Stimulated activated CD4-positive, alpha-beta T cell treated with anti-CD3 and anti-CD28 coated beads, Interleukin-1b, Interleukin-23, amount 100 ng/mL, for 48 hours (primary cell): ENCODE measurements at places on chromosomes 11 and 22.

GRCh38 chr11:84021291-84021690 is 735.1 kb upstream of the CCDC90B start:
- no peak for DNase-seq

DNA sequence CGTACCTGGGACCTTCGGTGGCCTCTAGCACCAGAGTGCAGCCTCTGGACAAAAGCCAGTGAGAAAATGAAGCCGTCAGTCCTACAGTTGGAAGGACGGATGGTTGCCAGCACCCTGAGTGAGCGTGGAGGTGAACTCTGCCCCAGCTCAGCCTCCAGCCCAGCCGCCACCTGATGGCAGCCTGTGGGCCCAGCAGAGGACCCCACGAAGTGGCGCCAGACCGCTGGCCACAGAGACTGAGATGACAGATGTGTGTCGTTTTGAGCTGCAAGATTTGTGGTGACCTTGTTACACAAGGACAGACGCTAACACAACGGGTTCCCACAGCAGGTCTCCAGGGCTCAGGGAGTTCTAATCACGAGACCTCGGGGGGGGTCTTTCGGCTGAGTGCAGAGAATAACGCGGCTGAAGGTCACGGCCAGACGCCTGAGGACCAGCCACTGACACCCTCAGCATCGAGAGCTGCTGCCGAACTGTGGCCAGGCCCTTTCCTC is 75.0 kb downstream of the BRD1 start:
- DNase-seq, result no peak

GRCh38 chr11:93515441-93516025 is 27.7 kb downstream of the SMCO4 start:
- DNase-seq, result no peak

DNA sequence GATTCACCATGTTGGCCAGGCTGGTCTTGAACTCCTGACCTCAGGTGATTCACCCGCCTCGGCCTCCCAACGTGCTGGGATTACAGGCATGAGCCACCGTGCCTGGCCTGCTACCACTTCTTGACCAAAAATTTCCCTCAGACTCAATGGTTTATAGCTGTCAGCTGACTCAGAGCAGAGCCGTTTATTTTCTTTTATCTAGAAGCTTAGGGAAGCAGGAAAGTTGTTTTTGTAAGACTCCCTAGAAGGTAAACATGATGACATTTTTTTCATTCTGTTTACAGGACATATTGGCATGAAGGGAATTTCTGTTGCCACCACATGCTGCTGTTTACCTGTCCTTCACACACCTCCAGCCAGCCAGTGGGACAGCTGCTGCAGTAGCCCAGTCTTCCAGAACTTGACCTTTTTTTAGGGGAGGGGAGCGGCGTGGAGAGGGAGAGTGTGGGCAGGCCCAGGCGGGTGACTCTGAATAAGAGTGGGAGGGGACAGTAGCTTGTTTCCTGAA is 56.1 kb upstream of the PTPRJ start:
- peak; percentile 29 for DNase-seq

GRCh38 chr11:130451231-130452019 is 3.0 kb downstream of the ADAMTS15 start:
- DNase-seq, result no peak
